ENCODE measurements at places on chromosomes 4 and X.

DNA sequence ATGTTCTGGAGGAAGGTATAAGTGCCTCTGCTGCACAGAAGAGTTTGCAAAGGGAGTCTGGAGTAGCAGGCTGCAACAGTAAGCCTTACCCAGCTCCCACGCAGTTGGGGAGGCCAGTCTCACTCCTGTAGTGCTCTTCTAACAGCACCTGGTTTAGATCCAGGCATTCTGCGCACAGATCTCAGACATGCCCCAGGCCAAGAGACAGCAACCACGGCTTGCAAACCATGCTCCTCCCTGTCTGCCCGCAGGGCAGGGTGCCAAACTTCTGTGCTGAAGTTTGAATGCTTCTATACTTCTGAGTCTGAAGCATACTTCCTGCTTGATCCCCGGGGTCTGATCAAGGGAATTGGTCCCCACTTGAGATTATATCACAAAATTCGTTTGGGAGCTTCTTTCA, 106.3 kb downstream of the LINC00632 start:
- DNase-seq, result no peak

- no peak for DNase-seq
These were observed 586.0 kb upstream of the AADAT start for GRCh38 chr4:170675568-170676262.

DNA sequence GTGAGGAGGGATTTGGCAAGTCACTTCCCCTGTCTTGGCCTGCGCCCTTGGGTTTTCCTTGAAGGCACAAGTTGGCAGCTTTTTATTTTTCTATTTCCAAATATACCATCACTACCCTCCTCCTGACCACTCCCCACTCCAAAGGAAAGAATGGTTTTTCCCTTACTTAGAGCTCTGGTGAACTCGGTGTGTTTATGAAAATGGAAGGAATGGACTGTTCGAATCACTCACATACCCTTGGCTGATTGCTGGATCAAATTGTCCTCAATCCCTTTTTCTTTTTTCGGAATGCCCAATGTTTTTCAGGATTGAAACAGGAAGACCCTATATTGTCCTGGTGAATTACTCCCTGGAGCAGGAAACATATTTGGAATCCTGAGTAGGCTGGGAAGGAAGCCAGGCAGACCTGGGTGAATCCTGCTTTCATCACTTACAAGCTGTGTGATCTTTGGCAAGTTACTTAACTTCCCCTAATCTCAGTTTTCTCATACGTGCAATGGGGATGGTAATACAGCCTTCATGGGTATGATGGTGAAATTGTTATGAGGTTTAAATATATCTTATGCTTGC, 70.7 kb downstream of the RTL5 start:
- DNase-seq, result no peak

- DNase-seq, result peak; percentile 64
These were observed 233.3 kb downstream of the NDST4 start for GRCh38 chr4:114879916-114880669.

GRCh38 chrX:2766906-2767305, 15.1 kb downstream of the XG start:
- DNase-seq, result no peak

DNA sequence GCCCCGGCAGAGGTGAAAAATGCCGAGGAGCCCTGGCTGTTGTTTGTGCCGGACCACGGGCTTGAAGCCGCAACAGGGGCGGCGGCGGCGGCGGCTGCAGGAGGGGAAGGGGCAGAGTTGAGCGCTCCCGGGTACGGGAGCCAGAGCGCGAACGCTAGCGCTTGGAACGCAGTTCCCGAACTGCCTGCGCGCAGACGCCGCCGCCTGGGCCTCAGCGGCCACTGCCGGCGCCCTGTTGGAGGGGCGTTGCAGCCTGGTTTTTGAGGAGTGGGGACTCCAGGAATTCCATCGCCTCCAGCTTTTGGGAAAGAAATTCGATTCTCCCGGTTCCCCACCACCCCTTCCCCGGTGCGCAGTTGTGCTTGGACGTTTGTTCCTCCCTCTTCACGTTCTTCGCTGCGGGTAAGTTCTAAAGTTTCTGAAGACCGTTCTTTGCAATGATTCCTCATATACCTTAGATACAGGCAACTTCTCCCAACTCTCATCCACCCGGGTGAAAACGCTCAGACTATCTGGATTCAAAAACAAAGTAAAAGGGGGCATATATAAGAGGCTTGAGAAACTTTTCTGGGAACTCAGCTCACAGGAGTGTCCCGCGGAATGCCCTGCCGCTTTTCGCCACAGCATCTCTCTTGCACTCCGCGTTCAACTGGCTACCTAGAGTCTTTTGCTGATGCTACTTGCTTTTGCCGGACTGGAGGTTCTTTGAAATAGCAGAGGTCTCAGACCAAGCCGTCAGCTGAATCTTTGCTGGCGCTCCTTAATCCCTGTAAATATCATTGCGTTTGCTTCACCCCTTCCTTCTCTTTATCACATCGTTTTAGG, 1.0 kb downstream of the FAT4 start:
- DNase-seq, result peak; percentile 42

DNA sequence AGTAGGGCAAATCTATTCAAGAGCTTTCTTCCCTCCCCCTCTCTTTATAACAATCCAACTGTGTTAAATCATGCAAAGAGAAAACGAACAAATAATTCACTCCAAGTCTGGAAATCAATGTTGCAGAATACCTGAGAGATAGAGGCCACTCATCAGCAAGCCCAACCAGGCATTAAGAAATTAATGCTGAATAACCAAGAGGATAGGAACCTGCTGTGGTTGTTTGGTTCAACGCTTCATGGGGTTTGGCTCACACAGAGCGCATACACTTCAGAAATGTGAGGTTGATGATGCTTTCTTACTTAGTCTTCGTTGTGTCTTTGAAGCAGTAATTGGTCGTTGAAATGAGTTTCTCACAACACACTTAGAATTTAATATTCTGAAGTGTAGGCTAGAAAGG, 1540.0 kb upstream of the PABPC4L start:
- no peak for DNase-seq

GRCh38 chr4:34066126-34066525, 2178.2 kb downstream of the ARAP2 start:
- no peak for DNase-seq

- no peak for DNase-seq
These were observed 52.0 kb downstream of the HMX1 start for GRCh38 chr4:8819473-8820177.

DNA sequence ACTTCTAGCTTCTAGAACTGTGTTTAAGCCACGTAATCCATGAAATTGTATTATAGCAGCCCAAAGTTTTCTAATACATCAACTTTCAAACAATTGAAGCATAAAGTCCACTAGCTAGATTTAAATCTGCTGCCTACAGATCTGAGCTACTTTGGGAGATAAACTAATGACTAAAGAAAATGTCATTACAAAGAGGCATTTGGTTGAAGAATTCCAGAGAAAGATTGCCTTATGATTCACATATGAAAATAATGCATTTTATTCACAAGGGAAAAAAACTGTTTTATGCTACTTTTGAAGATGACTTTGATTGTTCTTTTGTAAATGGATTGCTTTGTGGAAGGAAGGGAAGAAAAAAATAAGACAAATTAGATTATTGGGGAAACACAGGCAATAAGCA, 124.1 kb upstream of the SLIT2 start:
- no peak for DNase-seq

DNA sequence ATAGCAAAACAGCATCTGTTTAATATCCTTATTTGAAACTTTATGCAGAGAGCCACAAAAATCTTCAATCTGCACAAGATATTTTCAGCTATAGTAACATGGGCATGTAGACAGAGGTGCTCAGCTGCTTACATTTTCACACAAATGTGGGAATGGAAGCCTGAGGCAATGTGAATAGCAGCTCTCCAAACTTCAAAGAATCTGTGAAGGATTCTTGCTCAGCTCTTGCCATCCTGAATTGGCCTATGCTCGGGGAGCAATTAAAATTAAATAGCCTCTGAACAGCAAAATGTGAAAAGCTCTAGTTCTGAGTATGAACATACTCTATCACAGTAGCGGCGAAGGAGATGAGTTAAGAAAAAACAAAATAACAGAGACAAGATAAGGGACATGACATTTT, 1523.8 kb downstream of the PCDH7 start:
- no peak for DNase-seq

DNA sequence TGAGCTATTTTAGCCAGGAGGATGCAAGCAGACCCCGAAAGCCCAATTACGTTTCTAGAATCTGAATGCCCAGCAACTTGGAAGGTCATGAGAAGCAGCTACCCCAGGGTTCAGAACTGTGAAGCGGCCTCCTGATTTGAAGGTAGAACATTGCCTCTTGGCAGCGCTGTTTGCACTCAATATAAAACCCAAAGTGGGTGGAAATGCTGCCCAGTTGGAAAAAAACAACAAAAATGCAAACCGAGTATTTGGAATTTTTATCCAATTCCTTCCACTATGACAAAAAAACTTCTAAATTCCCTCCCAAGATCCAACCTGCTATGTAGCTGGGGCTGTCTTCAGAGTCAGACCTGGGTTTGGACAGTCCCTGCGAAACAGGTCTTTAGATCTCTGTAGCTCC, 103.3 kb upstream of the RBPJ start:
- no peak for DNase-seq

- no peak for DNase-seq
These were observed 200.1 kb upstream of the VCX3A start for GRCh38 chrX:6734844-6735634.

DNA sequence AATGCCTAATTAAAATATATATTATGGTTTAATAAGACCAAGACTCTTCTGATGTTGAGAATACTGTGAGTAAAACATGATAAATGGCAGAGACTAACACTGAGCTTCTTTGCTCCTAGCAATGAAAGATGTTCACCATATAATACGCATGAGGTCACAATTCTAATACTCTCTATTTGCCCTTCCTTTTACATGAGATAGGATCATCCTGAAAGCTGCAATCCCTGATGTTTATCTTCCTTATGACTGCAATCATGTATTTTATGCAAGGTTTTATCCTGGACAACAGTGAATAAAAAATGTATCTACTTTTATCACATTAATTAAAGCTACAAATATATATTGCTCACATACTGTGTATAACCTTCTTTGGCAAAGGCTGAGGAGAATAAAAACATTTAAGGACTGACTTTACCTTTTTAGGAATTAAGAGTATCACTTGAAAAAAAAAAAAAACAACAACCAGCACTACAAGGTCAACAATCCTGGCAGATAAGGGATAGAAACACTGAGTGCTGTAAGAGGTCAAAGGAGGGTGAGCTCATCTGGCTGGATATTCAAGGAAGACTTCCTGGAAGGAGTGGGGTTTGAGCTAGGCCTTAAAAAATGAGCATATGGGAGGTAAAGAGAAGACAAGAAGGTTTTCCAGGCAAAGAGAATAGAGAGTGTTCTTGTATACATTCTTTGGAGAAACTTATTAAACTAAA, 99.9 kb downstream of the AREG start:
- DNase-seq, result no peak

- peak; percentile 19 for DNase-seq
These were observed 249.4 kb downstream of the ADAMTS3 start for GRCh38 chr4:72319601-72320021.

DNA sequence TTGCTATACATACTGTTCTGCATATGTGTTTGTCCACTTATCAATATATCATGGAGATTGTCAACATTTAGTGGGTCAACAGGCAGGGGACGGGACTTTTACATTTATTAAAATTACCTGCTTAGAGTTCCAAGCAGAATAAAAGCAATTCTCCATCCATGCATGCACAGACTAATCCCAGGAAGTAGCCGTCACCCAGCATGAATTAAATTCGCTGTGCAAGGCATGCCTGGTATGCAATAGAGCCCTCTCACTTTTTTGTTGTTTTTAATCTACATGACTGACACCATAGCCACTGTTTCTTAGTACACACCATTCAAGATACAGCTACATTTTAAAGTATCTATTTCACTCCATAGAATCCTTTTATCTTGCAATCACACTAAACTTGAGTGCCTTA, 108.9 kb downstream of the USP46 start:
- DNase-seq, result no peak

DNA sequence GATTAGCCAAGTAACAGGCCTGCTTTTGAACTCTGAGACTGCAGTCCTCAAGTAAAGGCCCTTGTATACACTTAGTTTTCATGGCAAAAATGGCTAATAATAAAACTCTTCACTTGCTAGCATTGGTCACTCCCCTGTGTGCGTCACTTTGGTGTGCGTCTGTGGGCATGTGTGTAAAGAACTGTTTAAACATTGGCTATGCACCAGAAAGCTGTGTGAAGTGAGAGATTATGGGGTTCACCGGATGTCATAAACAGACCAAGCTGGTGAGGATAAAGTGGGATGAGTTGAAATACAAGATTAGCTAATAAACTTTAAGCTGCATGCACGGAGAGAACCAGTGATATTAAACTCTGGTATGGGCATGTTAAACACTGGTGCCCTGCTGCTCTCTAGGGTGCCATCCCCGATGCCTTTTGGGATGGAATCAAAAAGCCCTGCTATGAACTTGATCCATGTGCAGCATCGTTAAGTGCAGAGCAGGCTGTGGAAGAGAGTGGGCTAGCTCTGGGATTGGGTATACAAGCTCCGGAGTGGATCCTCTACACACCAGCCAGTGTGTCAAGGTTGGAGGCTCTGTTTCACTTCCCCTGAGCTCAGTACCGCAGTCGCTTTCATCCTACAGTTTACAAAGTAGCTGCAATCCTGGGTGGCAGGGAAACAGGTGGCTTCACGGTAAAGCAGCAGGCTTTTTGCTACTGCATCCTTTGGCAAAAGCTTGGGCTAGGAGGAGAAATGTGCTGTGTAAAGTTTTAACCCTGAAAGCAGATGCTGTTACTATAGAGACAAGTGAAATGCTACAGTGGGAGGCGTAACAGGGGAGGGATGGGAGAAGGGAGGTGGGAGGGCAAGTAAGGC, 108.3 kb upstream of the SLC4A4 start:
- no peak for DNase-seq

DNA sequence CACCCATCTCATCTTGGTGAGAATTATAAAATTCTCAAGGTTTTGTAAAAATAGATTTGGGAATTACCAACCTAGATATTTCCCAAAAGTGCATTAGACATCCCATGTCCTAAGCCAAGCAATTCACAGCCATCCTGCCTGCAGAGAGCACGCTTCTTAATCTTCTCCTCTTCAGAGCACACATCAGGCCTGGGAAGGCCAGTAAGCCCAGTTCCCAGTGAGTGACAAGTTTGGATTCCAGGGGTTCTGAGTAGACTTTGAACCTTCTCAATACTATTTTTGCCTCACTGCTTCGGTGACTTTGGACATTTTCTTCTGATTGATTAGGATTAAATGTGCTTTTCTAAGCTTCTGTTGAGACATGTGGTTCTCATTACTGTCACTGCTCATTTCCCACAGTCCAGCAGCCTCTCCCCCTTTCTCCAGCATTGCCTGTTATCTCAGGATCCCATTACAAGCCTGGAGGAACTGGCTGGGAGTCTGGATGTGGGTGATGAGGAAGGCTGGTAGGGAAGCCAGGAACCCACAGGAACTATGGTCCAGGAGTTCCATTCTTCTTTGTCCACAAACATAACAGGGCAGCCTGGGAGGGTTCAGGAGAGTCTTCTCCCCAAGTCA, 56.4 kb upstream of the TMEM150C start:
- DNase-seq, result no peak

GRCh38 chrX:80285131-80285773, 135.0 kb upstream of the TENT5D start:
- DNase-seq, result peak; percentile 0

- DNase-seq, result no peak
These were observed 763.0 kb downstream of the DMD start for GRCh38 chrX:32448320-32448719.
